ENCODE measurements at places on chromosomes 11 and 22.
A peak's percentile ranks its signal among the peaks of the same experiment; 100 is the strongest.

GRCh38 chr22:39724390-39724789 is 153.8 kb downstream of the CACNA1I start:
- DNase-seq: no peak

- DNase-seq: no peak
These were observed 74.7 kb downstream of the MN1 start for GRCh38 chr22:27726686-27727449.

DNA sequence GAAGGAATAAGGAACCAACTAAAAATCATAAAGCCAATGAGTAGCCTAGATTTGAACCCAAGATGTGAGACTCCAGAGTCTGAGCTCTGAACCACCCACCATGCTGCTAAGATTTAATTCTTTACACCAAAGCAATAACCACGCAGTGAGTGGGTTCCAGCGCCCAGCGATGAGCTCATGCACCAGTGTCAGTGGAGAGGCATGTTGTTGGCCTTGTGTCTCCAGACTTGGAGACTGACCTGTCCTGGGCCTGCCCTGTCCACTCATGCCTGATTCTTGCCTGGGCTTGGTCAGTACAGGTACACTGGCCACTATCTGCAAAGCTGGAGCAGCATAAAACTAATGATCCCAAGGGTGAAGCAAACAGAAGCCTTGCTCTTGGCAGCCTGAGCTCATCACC is 53.9 kb upstream of the TIMP3 start:
- DNase-seq: no peak

GRCh38 chr22:46509416-46510089 is 27.9 kb downstream of the CELSR1 start:
- no peak for DNase-seq

GRCh38 chr11:65357856-65358356 is 3.4 kb downstream of the TIGD3 start:
- no peak for DNase-seq

DNA sequence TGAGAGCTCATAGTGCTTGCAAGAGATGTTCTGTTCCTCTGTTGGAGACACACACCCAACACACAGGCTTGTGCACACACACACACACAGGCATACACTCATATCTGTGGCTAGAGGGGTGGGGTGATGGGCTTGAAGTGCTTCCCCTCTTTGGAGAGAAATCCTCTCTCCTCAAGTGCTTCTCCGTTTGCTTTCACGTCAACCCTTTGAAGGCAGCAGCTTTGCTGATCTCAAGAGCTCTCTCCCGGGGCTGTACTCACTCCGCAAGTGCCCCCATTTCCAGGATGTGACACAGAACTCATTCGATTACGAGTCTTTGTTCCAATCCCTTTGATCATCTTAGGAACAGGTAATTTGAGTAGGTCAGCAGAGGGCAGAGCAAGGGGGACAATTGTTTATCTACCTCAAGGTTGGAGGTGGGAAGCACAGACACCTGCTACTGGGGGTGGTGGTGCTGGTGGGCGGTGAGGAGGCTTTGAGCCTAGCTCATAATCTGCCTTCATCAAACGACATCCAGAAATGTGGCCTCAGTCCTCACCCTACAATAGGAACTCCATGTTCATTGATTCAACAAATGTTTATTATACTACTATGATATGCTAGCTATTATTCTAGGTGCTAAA is 529.8 kb upstream of the CADM1 start:
- DNase-seq: no peak

- DNase-seq: no peak
These were observed 97.9 kb downstream of the RRAS2 start for GRCh38 chr11:14261066-14261465.

GRCh38 chr22:50211147-50211546 is 10.3 kb downstream of the SELENOO start:
- DNase-seq: no peak

GRCh38 chr11:36693139-36693843 is 95.3 kb upstream of the RAG2 start:
- DNase-seq: no peak

DNA sequence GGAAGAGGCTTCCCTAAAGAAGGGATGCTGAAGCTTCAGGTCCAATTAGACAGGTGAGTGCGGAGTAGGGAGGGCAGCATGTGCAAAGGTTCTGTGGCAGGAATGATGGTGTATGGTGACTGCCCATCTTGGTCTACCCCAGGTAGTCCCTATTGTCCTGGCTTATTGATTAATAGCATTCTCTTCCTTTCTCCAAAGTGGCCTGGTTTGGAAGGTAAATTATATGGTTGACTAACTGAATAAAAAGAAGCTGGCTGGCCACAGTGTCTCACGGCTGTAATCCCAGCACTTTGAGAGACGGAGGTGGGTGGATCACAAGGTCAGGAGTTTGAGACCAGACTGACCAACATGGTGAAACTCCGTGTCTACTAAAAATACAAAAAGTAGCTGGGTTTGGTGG is 230.5 kb downstream of the MIAT start:
- no peak for DNase-seq

DNA sequence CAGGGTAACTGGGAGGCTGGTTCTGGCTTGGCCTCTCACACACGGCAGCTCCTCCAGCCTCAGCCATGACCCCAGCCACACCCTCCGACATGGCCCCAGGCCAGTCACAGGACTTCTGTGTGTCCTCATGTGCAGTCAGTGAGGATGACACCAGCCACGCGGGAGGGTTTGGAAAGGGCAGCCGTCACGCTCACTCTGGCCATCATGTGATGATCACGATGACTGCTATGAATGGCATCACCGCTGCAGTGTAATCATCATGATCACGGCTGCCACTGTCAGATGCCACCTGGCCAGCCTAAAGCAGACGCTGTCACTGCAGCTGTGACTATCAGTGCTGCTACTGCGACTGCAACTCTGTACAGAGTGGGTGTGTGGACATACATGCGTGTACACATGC is 640.9 kb downstream of the BRD1 start:
- no peak for DNase-seq

GRCh38 chr11:131851964-131852755 is 481.7 kb downstream of the NTM start:
- no peak for DNase-seq

GRCh38 chr22:49600468-49600867 is 227.2 kb downstream of the BRD1 start:
- no peak for DNase-seq

GRCh38 chr22:47794851-47795250 is 1032.4 kb downstream of the TBC1D22A start:
- no peak for DNase-seq

GRCh38 chr11:64619811-64620380 is 28.9 kb downstream of the SLC22A12 start:
- DNase-seq: no peak

DNA sequence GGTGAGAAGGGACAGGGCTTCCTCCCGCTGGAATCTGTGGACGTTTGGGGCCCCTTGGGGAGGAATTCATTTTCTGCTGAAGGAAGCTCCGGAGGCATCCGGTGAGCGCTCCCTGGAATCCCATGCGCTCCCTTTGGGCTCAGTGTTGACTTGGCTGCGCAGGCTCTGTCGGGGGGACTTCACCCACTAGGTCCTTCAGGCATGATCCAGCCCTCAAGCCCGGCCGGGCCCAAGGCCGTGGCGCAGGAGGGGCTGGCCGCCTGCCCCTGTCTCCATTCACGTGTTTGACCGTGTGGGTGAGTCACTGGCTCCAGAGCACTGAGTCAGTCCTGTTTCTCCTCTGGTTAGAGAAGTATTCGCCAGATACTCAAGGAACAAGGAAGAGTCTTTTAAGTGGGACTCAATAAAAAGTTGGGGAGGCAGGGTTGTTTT is 1.4 kb downstream of the CTTN start:
- DNase-seq: peak; percentile 95

DNA sequence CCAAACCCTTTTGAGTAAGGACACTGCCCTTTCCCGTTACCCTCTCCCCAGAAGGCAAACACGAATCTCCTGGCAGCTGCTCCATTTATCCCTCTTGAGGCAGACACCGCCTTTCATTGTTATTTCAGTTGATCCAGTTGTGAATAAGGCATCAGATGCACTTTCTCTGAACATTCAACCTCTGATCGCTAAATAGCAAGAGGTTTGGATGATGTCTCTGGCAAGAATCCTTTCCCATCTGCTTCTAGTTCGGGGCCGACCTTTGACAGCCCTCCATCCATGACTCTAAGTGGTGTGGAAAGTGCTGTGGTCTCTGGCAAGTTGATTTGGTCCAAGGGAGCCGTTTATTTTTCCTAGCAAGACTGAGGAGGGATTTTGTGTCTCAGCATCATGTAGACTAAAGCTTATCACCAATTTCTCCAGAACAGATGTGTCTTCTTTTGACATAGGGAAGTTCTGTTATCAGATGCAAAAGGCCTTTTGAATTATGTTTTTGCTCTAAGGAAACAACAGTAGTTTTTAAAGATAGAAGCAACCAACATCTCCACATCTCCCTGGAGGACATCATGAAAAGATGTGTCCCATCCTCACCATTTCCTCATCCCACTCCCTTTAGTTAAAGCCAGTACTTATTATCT is 123.6 kb downstream of the CCDC34 start:
- DNase-seq: no peak

DNA sequence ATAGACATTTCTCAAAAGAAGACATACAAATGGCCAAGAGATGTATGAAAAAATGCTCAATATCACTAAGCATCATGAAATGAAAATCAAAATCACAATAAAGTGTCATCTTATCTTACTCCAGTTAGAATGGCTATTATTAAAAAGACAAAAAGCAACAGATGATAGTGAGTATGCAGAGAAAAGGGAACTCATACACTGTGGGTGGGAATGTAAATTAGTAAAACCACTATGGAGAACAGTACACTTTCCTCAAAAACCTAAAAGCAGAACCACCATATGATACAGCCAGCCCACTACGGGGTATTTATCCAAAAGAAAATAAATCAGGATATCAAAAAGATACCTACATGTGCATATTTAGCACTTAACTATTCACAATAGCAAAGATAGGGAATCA is 700.0 kb upstream of the ANO5 start:
- no peak for DNase-seq

- DNase-seq: peak; percentile 49
These were observed 22.1 kb downstream of the GNB1L start for GRCh38 chr22:19832476-19833108.

- no peak for DNase-seq
These were observed 2.5 kb upstream of the TPST2 start for GRCh38 chr22:26592421-26592891.

- no peak for DNase-seq
These were observed 7.8 kb downstream of the ZMAT5 start for GRCh38 chr22:29758959-29759358.

GRCh38 chr11:69892986-69893555 is 73.9 kb upstream of the FGF3 start:
- no peak for DNase-seq

DNA sequence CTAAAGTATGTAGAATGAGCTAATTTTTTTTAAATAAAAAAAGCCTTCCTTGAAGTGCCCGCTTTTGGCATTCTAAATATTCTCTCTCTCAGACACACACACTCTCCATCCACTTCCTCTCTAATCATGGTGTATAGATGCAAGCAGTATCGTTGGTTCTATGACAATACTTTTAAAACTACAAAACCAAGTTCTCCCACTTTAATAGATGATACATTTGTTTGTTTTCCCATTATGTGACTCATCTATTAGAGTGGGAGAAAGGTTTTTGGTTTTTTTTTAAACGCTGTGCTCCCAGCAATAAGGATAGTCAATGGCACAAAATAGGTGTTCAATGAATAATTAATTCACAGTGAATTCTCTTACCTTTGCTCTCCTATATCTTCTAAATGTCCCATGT is 44.6 kb downstream of the FZD4 start:
- no peak for DNase-seq

DNA sequence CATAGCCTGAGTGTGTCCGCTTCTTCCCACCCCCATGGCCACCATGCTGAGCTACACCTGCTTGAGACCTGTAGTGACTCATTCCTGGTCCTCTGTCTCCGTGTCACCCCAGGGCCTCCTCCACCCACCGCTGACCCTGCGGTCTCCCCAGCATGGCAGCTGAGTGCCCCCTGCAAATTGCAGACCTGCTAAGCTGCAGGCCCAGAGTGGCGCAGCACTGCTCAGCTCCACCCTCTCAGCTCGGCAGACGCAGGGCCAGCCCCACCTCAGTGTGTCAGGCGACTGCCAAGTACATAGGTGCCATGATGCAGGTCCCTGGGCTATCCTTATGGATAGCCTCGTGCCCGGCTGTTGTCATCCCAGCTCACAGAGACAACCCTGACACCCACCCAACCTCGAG is 13.1 kb downstream of the MS4A15 start:
- no peak for DNase-seq

DNA sequence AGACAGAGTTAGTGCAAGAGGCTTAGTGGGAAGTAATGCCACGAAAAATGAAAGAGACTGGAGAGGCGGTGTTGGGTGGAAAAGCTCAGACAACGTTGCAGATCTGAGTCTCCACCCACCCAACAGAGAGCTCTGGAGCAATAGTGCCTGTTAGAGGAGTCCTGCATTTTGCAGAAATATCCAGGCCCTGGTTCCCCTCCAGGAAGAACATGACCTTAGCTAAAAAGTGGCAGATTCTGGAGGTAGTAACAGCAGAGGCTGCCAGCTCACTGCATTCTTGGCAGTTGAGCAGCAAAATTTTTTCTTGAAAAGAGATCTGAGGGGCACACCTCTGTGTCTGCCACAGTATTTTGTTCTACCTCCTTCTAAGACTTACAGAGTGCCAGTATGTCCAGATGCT is 27.7 kb upstream of the BIRC3 start:
- DNase-seq: no peak

All from vagina (tissue), 2 donors.